ENCODE measurements at places on chromosomes 4 and X. TPM values are rescaled to one million over a fixed set of nuclear protein-coding genes. Genes with fewer than 3 reads are reported as not detected.

The AKAP4 gene
- total RNA-seq: not detected

The CFAP299 gene
- total RNA-seq: not detected

The AMER1 gene
- total RNA-seq: 3.4 TPM

The ELMOD2 gene
- total RNA-seq: 24.1 TPM

The SUPT20HL1 gene
- not detected for total RNA-seq

The USP17L22 gene
- not detected for total RNA-seq

- DNase-seq: no peak
Measured at GRCh38 chrX:126799059-126799458, 20.5 kb upstream of the PRR32 start.

GRCh38 chr4:128715616-128716015, 93.9 kb upstream of the JADE1 start:
- DNase-seq: peak; percentile 15

- no peak for DNase-seq
Measured at GRCh38 chr4:15381806-15382338, 46.0 kb upstream of the C1QTNF7 start.

GRCh38 chr4:114252499-114252898, 273.1 kb upstream of the ARSJ start:
- no peak for DNase-seq

- DNase-seq: no peak
Measured at GRCh38 chrX:118345045-118345463, 852 bp upstream of the WDR44 start.

DNA sequence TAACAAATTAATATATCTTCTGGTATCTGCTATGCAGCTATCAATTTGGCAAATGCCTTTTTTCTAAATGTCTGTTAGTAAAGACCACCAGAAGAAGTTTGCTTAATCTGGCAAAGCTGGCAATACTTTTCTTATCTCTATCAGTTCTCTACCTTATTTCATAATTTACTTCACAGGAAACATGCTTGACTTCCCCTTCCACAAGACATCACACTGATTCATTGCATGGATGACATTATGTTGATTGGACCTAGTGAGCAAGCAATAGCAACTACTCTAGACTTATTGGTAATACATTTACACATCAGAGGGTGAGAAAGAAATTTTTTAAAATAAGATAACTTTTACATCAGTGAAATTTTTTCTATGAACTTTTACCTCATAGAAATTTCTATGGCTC, 66.0 kb upstream of the RLIM start:
- no peak for DNase-seq

DNA sequence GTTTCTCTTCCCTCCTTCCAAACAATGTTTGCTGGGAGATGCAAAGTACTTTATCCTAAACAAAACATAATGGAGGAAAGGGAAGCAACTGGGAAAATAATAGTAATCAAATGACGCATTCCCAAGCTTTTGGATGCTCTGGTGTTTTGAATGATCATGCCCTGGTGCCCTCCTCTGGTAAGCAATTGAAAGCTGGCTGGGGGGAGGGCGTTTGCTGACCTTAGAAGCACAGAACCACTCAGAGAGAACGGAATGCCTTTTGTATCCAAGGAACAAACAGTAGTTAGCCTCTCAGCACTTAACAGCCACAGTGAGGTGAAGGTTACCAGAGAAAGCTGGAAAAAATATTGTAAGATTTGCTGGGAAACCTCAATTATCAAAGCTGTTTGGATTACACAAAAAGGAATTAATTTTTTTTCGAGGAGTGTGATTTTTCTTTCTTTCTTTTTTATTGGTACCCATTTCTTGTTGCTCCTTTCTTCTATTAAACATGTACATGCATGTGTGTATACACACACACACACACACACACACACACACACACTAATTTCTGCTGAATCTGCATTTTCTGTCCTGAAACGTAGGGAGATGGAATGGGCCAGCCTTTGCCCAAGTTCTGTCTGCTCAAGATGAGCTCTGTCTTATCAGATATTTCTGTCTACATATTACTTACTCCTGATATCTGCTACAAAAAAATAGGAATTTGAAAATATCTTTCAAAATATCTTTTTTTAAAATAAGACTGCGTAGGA, 155.8 kb upstream of the IGFBP7 start:
- DNase-seq: no peak

- DNase-seq: no peak
Measured at GRCh38 chr4:185624259-185624589, 88.9 kb upstream of the PDLIM3 start.

DNA sequence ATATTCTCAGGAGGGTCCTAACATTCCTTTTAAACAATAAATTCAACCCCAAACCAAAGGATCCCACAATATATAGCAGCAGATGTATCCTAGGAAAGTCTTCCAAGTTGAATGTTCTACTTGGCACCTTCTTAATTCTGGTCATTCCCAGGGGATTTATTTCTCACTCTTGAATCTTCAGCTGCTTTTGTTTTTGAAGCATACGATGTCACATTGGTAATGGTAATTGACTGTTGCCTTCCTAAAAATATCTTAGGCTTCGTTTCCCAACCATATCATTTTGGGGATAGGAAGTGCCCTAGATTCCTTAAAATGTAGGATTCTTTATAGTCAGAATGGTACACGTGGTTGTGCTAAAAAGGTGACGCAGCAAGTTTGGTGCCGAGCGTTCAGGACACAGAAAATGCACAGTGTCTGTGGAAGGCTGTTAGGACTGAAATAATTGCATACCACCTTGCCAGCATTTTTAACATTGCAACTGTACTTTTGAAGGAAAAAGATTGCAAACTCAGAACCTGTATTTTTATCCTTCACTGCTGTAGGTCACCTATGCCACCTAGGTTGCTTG, 8.1 kb downstream of the SNX25 start:
- DNase-seq: no peak

All from H4 (cell line).